ENCODE measurements at places on chromosomes 11 and 22.
A peak's percentile ranks its signal among the peaks of the same experiment; 100 is the strongest.

DNA sequence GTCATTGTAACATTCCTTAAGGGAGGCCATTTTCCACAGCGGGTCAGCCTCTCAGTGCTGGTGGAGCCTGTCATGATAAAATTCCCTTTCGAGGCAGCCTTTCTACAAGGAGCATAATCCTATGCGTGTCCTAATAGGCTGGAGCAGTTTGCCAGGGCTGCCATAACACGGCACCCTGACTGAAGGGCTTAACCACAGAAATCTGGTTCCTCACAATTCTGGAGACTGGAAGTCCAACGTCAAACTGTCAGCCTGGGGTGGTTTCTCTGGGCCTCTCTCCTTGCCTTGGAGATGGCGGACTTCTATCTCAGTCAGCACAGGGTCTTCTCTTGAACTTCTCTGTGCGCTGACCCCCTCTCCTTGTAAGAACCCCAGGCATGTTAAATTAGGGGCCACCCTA is 1.4 kb upstream of the RGL4 start:
- no peak for DNase-seq

- DNase-seq = no peak
These were observed 11.6 kb upstream of the MTFP1 start for GRCh38 chr22:30413745-30414524.

- DNase-seq = no peak
These were observed 13.7 kb downstream of the PAX6 start for GRCh38 chr11:31797190-31798056.

DNA sequence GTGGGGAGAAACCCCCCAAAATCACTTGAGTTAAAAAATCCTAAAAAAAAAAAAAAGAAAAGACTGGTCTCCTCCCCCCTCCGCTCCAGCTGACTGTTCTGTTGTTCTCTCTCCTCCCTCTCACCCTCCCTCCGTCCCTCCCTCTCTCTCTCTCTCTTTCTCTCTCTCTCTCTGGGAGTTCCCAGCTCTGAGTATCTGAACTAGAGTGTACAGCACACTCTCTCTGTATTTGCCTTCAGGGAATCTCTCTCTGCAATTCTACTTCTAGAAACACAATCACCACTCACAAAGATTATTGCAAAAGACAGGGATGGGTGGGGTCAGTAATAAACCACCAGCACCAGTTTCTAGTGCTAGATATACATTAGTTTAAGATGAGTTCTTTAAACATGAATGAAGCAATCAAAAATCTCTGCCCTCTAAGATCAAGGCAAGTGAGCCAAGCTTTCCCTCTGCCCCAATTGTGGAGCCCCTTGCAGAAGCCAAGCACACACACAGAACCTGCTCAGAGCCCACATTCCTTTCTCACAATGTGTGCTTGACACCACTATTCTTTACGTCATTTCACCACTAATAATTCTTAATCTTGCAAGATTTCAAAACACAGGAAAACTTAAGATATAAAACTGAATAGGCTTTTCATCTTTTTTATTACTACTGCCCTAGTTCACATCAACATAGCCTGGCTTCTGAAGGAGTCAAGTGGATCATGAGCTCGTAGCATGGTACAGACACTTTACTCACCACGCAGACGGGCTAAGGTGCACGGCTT is 133.5 kb downstream of the RBFOX2 start:
- no peak for DNase-seq

DNA sequence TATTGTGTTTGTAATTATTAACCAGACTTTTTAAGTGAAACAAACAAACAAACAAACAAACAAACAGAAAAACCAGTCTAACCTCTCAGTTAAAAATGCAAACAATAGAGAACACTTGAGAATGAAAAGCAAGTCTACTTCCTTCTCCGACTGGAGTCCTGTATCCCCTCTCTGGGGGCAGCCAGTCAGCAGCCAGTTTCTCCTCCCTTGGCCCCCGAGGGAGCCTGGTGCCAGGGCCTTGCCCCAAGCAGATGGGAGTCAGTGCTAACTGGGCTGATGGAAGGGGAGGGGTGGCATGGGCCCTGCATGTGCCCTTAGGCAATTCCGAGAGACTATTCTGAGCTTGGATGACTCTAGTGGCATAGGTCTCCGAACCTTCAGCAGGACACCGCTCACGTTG is 137.2 kb downstream of the GRIK4 start:
- DNase-seq = peak; percentile 51

- DNase-seq = no peak
These were observed 10.1 kb upstream of the MPZL2 start for GRCh38 chr11:118274186-118274585.

DNA sequence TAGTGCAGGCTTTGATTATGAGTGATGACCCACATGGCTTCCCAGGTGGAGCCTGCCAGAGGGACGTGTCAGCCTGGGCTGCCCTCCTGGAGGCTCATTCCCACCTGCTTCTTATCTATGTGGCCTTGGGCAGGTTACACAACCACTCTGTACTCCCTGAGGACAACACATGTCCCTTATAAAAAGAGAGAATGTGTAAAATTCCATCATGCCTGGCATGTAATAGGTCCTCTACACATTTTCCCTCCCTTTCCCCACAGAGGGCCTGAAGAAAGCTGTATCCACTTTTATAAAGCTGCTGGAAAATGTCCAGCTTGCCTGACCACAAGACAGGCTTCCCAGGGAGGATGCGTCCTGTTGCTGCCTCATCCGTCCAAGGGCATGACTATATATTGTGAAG is 55.0 kb upstream of the VSTM5 start:
- no peak for DNase-seq

GRCh38 chr11:17132654-17133053 is 55.2 kb upstream of the RPS13 start:
- DNase-seq = no peak

- DNase-seq = no peak
These were observed 7.4 kb downstream of the NDUFV1 start for GRCh38 chr11:67613960-67614715.

DNA sequence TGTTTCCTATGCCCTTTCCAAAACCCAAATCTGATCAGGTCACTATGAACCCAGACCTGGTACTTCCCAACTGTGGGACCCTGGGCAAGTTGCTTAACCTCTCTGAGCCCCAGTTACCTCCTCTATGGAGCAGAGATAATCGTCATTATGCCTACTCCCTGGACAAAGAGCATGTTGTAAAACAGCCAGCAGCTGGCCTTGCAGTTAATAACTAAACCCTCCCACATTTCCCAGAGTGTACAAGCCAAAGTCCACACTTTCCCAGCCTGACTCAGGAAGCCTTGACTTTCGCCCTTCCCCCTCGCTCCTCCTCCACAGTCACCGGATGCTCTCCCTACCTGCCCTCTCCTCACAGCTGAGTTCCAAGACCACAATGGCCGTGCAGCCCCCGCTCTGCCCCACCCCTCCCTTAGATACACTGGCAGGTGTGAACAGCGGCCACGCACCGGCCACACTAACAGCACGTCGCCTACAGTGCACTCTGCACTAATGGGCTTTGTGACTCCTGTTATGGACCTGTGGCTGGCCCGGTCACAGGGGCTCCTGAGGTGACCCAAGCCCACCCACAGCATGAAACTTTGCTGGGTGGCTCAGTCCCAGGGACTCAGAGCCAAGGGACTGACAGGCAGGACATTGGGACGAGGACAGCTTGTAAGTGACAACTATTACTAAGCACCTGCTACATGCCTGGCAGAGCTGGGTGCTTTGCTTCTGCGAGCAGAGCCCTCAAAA is 15.6 kb upstream of the MFNG start:
- no peak for DNase-seq

GRCh38 chr22:33781411-33781810 is 138.9 kb downstream of the LARGE1 start:
- no peak for DNase-seq

- DNase-seq = no peak
These were observed 59.0 kb downstream of the MYH9 start for GRCh38 chr22:36328635-36329253.

DNA sequence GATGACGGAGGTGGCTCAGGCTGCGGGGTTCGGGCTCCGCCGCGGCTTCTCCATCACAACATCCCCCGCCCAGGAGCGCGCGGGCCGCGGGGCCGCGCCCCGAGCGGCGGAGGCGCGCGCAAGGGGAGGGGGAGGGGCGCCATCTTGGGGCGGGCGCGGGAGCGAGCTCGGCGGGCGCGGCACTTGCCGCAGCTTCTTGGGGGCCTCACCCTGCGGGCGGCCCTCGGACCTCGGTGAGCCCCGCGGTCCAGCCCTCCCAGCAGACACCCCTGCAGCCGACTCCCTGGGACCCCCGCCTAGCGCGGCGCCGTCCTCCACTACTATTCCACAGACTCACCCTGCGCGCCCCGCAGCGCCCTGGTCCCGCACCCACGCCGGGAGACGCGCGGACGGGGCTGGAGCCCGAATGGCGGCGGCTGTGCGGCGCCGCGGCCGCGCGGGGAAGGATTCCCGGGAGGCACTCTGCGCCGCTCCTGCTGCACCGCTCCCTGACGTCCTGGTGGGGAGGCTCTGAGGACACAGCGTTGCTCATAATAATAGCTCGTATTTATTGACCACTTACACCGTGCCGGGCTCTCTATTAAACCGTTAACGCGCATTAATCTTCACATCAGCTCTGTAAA is at the start of gene APBB1:
APBB1 (minus strand) TSS at position 86 of the 623 bp plus-strand sequence. CDS start 7,747 bp downstream, outside the sequence.
- DNase-seq = peak; percentile 53

DNA sequence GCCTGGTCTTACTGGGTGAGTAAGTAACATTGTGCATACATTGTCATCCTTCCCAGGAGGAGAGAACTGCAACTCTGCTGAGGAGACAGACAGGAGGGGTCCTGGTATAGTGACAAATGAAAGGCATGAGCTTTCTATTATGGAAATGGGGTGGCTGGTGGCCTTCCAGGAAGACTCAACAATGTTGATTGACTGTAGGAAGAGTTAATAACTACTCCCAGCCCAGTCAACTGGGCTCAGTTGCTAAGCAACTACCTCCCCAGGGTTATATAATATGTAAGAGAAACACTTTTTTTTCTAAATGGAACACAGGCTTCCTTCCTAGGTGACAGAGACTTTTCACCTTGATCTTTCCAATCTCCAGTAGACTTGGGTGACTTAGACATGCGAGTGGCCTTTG is 28.2 kb downstream of the SEZ6L start:
- no peak for DNase-seq

DNA sequence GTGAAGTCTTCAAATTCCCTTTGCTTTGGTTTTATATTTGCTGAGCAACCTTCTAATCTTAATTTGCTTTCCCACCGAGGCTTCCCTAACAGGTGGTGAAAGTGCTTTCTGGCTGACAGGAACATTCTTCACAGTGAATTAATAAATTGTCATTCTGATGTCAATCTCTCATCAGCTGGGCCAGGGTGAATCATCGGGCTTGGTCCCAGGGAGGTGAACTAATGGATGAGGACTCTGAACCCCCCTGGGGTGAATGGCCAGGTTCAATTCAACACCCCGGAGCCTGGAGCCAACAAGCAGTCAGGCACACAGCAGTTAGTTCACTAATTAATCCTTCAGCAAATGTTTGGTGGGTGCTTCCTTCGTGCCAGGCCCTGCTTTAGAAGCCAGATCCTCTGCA is 155.4 kb upstream of the PDGFD start:
- no peak for DNase-seq

DNA sequence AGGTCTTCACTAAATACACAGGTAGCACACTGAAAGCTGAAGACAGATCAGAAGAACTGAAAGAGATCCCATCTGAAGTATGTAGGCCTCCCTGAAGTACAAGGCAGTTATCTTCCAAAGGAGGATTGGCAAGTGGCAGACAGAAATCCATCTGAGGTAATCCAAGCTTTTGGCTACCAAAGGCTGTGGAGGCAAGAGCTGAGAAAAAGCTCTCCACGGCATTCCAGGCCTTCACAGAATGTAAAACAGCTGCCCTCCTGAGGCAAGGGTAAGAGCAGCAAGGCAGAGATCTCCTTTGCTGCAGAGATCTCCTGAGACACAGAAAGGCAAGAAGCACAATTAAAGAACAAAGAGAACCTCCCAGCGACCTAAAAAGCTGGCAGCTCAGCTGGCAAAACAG is 19.1 kb downstream of the PIK3C2A start:
- DNase-seq = no peak

- no peak for DNase-seq
These were observed 333.9 kb downstream of the CTTN start for GRCh38 chr11:70732023-70732880.

DNA sequence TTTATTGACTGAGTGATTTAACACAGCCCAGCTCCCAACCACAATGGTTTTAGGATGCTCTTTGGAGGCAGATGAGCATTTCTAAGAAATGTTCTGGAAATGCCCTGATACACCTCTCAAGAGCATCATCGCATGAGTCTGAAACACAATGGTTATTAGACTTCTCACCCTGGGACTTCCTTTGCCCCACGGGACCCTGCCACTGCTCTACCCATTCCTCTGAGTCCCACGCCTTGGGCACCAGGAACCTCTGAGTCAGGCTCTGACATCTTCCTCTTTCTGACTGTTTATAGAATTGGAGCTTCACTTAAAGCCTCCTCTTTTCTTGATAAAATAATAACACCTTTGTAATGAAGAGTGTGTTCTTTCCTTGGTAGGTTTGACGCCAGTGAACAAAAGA is 85.6 kb upstream of the PARVA start:
- no peak for DNase-seq

DNA sequence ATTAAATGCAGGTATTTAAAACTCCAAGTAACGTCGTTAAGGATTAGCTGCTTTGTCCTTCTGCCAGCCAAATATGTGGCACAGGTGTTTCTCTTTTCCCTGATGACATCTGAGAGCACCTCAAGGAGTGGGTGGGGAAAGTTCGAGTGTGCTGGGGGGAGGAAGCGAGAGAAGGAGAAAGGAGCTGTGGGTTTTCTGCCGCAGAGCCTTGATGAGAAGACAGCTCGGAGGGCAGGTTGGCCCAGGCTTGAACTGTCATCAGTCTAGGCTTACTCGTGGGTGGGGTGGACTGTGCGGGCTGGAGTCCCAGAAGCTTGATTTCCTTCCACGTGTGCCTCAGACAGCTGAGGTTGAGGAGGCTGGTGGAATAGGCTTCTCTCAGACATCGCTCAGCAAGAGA is 15.2 kb upstream of the SORL1-AS1 start:
- no peak for DNase-seq

- peak; percentile 11 for DNase-seq
These were observed 607 bp downstream of the DMC1 start for GRCh38 chr22:38569181-38569971.

- no peak for DNase-seq
These were observed 48.5 kb downstream of the WT1 start for GRCh38 chr11:32386770-32387377.

DNA sequence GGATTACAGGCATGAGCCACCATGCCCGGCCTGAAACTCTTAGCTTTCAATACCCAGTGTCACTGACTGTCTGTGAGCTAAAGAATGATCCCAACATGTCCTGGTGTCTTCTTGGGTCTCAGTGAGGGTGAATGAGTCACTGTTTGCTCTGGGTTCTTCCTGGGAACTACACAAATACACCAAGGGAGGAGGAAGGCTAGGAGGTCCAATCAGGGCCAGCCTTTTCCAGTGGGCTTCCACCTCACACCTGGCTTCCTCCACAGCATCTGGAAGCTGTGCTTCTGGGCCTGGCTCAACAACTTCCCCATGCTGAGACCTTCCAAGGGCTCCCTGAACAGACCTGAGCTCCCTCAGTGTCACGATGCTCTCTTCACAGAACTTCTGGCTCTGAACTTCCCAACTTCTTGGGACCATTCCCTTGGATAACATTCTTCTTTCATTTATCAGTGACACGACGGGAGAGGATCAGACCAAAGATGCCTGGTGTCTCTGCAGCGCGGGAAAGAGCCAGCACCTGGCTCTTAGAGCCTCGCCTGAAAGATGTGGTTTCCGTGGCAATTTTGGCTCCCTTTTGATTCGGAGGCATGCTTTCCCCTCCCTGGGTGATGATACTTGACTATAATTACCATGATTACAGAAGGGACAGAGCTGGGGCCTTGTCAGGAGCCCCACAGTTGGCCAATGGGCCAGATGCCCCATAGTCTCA is 22.3 kb upstream of the CHRM4 start:
- peak; percentile 85 for DNase-seq

Data from NCI-H1436 (cell line).